ENCODE measurements at places on chromosomes 11 and 22.
A peak's percentile ranks its signal among the peaks of the same experiment; 100 is the strongest.

GRCh38 chr11:64751136-64751535 is 7.2 kb upstream of the RASGRP2 start:
- DNase-seq, result no peak

DNA sequence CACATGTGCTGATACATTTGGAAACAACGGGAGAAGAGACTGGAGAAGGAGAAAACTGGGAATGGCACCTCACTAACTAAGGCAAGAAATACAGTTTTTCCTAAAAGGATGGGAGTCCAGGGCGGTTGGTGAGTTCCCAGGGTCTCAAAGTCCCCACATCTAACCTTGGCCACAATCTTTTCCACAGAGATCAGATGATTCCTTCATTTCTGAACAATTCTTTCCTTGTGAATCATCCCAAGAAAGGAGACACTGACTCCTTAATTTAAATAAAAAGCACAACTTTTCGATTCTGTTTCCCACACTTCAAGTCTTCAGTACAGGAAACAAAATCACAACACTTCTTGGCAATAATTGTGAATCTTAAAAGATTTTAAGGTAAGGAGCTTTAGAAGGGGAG is 384.7 kb downstream of the DCDC1 start:
- no peak for DNase-seq

- no peak for DNase-seq
Measured at GRCh38 chr11:9017773-9018172, 14.0 kb upstream of the NRIP3 start.

GRCh38 chr11:72864702-72865655 is 50.8 kb downstream of the ATG16L2 start:
- DNase-seq, result no peak

- DNase-seq, result peak; percentile 78
Measured at GRCh38 chr11:78420255-78420764, 2.7 kb upstream of the GAB2 start.

DNA sequence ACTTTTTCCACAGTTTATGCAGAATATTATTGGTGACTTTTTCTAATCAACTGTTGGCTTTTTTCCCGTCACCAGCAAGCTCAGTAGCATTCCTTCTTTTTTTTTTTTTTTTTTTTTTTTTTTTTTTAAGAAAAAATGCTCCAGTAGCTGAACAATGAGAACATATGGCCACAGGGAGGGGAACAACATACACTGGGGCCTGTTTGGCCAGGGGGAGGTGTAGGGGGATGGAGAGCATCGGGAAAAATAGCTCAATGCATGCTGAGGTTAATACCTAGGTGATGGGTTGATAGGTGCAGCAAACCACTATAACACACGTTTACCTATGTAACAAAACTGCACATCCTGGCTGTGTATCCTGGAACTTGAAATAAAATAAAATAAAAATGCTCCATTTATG is 82.5 kb downstream of the ARHGAP42 start:
- no peak for DNase-seq

DNA sequence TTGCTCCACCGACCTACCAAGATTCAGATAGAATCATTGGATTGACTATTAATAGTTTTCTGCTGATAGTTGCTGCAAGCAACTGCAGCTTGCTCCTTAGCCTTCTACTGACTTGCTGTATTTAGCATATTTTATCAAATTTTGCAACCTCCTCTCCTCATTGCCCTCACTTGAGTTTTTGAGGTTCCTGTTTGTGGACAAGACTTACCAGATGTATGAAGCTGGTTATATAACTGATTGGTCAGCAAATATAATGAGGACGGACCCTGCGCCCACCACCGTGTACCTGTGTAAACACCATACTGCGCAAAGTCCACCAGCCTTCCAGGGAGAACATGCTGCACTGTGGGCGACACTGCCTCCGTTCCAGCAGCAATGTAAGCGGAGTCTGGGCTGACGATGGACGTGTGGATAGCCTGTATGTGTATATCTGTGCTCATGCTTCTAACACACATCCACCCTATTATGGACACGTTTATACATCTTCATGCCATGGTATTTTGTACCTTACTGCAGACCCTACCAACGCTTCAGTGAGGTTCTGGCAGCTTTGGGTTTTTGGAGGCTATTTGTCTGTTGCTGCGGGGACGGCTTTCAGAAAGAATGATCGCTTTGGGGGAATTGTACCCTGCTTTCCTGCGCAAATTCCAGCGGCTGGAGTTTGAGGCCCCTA is 1.5 kb upstream of the USP18 start:
- DNase-seq, result no peak

DNA sequence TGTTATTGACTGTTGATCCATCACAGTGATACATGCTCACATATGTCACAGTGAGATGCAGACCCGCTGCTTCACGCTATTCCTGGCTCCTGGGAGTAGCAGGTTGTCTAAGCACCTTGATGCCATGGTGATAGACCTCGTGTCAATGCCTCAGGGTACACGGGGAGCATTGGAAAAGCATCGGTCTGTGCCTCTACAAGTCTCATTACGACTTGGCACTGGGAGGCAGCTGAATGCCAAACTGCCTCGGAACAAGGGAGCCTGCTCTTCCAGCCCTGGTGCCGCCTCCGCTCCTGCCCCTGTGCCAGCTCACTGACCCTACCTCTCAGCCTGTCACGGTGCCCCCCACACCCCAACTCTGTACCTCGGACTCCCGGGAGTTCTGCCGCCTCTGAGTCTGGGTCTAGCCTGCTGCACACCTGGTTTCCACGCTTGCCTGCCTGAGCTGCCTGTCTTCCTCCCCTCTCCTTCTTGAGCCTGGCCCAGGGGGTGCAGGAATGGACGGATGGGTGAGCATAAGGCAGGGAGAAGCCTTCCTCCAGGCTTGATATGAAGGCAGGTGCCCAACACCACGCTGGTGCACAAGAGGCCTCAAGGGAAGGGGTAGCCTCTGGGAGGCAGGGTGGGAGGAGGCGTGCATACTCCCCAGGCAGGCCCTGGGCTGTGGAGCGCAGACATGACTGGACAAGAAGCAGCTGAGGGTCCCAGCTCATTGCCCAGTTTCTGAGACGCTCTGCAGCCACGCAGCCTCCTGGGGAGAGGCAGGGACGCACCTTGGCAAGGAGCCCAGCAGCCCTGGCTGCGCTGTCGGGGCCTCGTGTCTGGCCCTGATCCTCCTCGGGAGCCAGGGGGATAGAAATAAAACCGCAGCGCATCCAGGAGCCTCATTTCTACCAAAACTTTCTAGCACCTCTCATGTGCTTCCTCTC is 1.8 kb upstream of the NFAM1 start:
- DNase-seq, result peak; percentile 31

GRCh38 chr11:33825854-33826560 is 51.7 kb upstream of the FBXO3 start:
- DNase-seq, result no peak

All from NCI-H1436 (cell line).